Neural progenitor cell (in vitro differentiated cells): ENCODE measurements at places on chromosomes 16 and 17.

GRCh38 chr16:9139965-9140364, 48.5 kb downstream of the HAPSTR1 start:
- peak; percentile 39 for DNase-seq

DNA sequence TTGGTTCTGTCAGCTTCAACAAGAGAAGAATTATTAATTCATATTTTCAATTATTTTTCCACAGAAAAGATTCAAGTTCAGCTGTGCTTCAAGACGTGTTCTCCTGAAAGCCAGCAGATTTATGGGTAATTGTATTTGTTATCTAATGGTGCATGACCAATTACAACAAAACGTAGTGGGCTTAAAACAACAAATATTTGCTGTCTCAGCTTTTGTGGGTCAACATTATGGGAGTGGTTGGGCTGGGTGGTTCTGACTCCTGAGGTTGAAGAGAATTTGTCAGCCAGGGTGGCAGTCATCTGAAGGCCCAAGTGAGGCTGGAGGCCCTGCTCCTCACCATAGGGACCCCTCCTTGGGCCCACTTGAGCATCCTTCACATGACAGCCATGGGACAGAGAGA, 24.1 kb upstream of the KREMEN2 start:
- no peak for DNase-seq

GRCh38 chr17:44188576-44189403, 2.0 kb downstream of the TMUB2 start:
- no peak for DNase-seq

- no peak for DNase-seq
Observed at GRCh38 chr17:77803726-77804125, 154.8 kb upstream of the TNRC6C start.

DNA sequence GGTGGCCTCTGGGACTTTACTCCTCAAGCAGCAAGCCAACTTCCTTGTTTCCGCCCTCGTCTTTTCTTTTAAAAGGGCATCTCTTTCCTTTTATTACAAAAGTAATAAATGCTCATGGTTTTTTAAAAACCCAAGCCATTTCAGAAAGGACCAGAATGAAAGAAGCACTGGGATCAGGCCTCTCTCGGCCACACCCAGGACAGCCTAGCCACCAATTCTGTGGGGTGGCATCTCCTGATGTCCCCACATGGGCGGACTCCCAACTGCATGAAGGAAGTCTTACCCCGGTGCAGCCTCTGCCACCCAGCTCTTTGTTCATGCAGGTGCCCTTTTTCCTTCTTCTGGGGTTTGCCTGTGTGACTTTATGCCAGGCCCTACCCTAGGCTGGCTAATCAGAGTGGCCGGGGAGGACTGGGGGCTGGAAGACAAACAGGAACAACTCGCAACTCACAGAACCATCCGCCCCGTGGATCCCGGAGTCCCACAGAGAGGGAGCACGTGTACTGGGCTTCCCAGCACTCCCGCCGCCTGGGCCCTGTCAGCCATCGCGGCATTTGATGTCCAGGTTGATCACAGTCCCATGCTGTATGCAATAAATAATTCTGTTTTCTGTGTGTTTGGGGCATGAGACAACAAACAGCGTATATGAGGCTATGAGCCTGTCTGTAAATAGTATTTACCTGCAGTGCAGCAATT, 2.6 kb upstream of the RASD1 start:
- no peak for DNase-seq

- DNase-seq = no peak
Observed at GRCh38 chr16:59651662-59652061, 917.5 kb upstream of the GOT2 start.

- no peak for DNase-seq
Observed at GRCh38 chr17:50180620-50181019, 14.8 kb downstream of the SGCA start.

GRCh38 chr16:11507991-11508390, 78.7 kb downstream of the LITAF start:
- no peak for DNase-seq

GRCh38 chr17:33328129-33328528, 35.0 kb upstream of the ASIC2 start:
- DNase-seq = peak; percentile 62

DNA sequence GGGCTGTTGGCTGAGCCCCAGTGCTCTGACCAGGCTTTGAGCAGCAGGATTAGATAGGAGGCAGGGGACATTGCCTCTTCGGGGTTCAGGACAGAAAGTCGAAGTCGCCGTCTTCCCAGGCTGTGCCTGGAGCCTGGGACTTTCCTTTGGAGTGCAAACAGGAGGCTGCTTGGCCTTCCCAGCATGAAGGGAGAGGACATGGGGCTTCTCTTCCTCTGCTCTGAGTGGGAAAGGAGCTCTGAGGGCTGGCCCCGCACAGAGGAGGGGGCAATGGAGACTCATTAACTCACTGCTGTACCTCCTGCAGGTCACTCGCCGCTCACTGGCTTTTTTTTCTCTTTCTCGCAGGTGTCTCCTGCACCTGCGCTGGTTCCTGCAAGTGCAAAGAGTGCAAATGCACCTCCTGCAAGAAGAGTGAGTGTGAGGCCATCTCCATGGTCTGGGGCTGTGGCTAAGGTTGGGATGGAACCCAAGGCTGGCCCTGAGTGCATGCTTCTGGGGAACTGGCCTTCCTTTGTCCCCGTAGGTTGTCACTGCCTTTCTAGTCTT, 642 bp downstream of the MT1F start:
- no peak for DNase-seq

- DNase-seq = no peak
Observed at GRCh38 chr16:75011634-75012307, 12.9 kb downstream of the ZNRF1 start.

DNA sequence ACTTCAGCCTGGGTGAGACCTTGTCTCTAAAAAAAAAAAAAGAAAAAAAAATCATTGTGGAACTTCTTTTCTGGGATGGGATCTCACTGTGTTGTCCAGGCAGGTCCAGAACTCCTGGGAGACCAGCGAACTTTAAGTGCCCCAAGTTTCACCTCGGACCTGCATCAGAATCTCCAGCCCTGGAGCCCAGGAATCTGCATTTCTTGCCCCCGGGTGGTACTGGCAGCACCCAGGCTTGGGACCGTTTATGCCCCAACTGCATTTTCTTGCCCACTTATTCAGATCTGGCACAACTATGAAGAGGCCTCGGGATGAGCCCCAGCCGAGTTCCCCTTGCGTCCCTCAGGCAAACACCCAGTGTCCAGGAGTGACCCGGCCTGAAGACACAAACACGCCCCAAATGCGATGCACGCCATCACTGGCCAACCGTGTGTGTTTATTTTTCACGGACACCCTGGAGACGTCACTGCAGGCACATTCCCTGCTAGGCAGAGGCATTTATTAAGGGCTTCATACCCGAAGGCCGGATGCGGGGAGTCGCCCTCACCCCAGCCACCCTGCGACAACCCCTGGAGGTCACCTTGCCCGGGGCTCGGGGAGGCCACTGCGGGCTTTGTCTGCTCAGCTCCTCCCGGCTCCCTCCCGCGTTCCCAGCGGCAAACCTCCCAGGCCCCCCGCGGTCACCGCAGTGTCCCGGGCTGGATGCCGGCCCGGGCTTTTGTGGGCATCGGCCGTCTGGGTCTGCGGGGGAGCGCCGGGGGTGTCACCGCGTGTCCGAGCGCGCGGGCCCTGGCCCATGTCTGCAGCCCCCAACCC, 684 bp upstream of the SPIRE2 start:
- DNase-seq = peak; percentile 74

- no peak for DNase-seq
Observed at GRCh38 chr17:42692489-42692888, 10.2 kb downstream of the CNTNAP1 start.

- no peak for DNase-seq
Observed at GRCh38 chr17:80785477-80786178, 206.0 kb upstream of the CHMP6 start.

DNA sequence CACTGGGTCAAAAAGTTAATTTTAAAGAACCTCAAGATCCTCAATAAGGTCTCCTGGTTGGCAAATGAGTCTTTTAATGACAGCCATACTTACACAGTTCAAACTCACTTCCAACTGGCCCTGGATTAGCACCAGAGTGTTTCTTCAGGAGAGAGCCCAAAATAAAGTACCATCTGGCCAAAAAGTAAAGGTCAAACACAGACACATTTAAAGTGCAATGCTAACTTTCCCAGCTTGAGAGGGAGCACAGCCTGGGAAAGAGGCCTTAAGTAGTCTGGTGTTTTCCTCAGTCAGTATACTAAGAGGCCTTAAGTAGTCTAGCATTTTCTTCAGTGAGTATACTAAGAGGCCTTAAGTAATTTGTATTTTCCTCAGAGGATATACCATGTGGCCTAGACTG, 46.6 kb upstream of the ERN1 start:
- no peak for DNase-seq

GRCh38 chr17:49260011-49260816, 29.6 kb upstream of the PHOSPHO1 start:
- peak; percentile 82 for DNase-seq

GRCh38 chr16:62583414-62583813, 547.2 kb upstream of the CDH8 start:
- DNase-seq = no peak

DNA sequence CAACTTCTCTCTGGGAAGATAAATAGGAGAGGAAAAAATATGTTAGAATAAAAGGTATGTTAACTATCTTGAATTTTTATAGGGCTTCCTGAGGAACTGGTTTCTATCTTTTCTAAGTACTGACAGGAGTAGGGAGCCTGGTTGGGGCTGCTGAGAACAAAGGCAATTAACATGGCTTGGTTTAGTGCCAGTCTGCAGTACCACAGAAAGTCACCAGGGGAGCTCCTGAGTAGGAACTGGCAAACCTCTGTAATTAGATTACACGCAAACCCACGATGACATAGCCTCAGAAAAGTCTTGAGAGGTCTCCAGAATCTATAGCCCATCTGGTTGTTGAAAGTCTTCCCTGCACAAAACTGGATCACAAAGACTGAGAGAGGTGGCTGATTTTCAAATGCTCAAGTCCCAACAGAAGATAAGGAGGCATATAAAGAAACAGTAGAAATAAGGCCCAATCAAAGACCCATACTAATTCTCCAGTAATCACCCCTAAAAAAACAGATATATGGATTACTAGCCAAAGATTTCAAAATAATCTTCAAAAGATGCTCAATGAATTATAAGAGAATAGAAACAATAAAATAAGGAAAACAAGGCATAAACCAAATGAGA, 11.7 kb upstream of the CNTNAP4 start:
- peak; percentile 67 for DNase-seq

GRCh38 chr16:51880776-51881175, 666.2 kb downstream of the TOX3 start:
- DNase-seq = no peak

GRCh38 chr16:65099607-65100006, 22.3 kb downstream of the CDH11 start:
- no peak for DNase-seq

DNA sequence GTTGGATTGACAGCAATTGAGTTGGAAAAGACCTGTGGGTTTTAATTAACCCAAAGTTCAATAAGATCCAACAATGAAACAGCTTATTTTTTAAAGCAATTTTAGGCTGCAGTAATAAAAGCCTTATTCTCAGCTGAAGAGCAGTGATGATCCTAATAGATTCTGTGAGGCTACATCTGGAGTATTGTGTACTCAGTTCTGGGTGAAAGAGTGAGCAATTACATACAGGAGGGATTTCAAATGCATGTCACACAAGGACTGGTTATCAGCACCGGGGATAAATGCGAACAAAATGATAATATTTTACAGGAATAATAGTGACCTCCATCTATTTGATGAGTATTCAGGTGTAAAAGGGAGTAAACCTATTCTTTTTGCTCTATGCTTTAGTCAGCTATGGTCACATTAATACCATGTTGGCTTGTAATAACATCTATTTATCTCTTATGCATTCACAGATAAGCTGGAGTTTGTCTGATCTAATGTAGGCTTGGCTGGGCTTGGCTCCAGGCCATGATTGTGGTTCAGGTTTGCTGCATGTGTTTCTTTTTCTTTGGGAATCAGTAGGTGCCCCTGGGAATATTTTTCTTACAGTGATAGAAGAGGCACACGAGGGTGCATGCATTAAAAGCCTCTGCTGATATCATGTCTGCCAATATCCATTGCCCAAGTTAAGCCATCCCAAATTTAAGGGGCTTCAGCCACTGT, 22.2 kb upstream of the TOX3 start:
- DNase-seq = no peak

GRCh38 chr17:63356337-63356757, 89.8 kb downstream of the CYB561 start:
- no peak for DNase-seq

- DNase-seq = no peak
Observed at GRCh38 chr17:17751489-17752088, 70.3 kb downstream of the RAI1 start.

DNA sequence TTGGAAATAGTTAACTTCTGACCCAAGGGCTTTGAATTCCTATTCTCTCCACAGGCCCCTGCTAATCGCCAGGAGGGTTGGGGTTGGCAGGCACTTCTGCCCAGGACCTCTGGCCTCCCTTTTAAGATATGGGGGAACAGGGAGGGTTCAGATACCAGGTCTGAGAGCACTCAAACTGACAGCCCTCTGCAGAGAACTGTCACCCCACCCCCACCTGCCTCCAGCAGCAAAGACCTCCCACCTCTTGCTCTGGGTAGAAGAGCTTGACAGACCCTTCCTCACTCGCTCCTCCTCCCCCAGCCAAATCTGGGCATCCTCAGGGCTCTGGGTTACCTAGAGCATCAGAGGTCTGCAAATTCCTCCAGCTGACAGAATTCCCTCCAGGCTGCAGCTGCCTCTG, 11.6 kb downstream of the CDH3 start:
- DNase-seq = peak; percentile 40

DNA sequence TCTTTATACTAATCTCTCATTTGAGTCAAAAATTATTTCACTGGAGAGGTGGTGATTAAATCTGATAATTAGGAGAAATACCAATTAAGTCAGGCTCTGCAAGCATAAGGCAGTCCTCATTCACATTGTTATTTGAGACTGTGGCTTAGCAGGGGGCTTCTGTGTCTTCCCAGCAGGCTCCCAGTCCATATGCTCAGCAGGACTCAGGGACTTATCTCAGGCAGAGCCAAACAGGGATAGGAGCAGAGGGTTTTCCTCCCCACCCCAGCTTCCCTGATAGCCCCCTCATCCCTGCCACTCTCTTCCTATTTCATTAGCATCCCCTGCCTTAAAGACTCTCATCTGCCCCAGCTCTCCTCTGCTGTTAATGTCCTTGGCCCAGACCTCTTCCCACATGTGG, 104.3 kb upstream of the DNAH9 start:
- DNase-seq = peak; percentile 62

GRCh38 chr16:31451681-31452351, 7.5 kb upstream of the ARMC5 start:
- peak; percentile 79 for DNase-seq

- no peak for DNase-seq
Observed at GRCh38 chr17:54956791-54957190, 11.7 kb downstream of the COX11 start.

GRCh38 chr16:88505405-88506082, 52.5 kb downstream of the ZFPM1 start:
- no peak for DNase-seq
